NCI-H2029 treated with DMSO at 0.1 percent for 48 hours (cell line): ENCODE measurements at places on chromosomes 11 and 22.

- no peak for DNase-seq
Observed at GRCh38 chr11:58626934-58627483, 4.5 kb downstream of the CNTF start.

- no peak for DNase-seq
Observed at GRCh38 chr11:13260963-13261588, 16.5 kb upstream of the BMAL1 start.

DNA sequence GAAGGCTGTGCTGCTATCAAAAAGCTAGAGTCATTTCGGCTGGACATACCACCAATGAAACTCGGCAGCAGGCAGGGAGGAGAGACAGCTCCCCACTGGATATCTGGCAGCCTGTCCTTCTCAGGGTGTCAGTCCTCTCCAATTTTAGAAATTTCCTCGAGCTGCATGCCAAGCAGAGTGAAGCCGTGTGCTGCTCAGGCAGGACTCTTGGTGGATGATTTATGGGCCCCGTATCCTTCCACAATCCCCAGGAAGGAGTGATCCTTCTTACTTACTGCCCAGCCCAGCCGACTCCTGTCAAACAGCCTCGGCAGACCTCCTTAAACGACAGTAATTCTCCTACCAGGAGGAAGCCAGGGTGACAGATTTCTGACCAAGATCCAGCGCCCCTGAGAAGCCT, 410.4 kb downstream of the TENM4 start:
- DNase-seq: no peak

- no peak for DNase-seq
Observed at GRCh38 chr22:17234144-17234623, 14.9 kb upstream of the ADA2 start.

- no peak for DNase-seq
Observed at GRCh38 chr22:36689583-36689982, 14.0 kb downstream of the CACNG2 start.

- DNase-seq: no peak
Observed at GRCh38 chr11:45382133-45382878, 96.2 kb upstream of the SYT13 start.

GRCh38 chr11:131748151-131749050, 378.0 kb downstream of the NTM start:
- peak; percentile 0 for DNase-seq

DNA sequence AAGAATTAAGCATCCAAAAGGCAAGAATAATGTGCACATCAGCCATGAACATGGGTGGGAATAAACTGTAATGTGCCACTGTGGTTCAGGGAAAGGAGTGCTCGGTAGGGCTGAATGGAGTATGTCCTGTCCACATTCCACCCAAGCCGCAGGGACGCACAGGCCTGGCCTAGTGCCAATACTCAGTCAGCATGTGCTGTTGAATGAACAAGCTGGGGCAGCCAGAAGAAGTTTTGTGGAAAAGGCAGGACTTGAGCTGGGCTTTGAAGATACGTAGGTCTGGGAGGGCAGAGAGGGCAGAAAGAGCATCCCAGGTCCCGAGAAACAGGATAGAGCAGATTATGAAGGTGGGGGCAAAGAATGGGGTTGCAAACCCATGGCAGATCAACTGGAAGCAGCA, 60.0 kb upstream of the PLET1 start:
- DNase-seq: peak; percentile 48

DNA sequence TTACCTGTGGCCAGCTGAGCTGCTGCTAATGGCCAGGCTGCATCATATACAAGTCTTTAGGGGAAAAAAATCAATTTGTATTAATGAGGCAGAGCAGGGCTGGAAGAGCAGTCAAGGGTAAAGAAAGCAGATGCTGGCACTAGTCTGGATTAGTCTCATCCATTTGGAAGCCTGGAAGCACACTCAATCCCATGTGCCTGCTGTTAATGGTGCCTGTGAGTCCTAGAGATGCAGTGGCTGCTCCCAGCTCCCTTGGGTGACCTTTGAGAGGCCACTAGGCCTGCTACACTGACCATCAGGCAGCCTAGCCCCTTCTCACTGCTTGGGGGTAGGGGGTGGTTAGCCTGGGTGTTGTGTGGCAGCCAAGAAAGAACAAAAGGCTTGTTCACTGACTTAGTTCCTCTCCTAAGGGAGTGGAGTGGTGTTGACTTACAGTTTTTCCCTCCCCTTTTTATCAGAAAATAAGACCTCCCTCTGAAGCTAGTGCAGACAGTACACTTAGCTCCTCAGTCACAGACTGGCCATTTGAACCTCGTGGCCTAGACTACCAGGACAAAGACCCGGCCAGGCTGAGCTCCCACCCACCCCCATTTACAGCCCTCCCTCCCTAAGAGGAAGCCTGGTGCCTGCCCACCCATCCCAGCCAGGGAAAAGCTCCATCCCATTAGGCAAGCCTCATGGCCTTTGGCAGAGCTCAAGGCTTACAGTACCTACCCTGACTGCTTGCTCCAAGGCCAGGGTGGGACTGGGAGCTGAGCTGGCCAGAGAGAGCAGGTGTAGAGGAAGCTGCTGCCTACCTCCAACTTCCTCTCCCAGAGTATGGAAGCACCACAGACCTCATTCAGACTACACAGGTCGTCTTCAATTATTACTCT, 7.8 kb downstream of the PIK3IP1 start:
- no peak for DNase-seq

- DNase-seq: no peak
Observed at GRCh38 chr11:42502151-42502550, 809.6 kb upstream of the API5 start.

DNA sequence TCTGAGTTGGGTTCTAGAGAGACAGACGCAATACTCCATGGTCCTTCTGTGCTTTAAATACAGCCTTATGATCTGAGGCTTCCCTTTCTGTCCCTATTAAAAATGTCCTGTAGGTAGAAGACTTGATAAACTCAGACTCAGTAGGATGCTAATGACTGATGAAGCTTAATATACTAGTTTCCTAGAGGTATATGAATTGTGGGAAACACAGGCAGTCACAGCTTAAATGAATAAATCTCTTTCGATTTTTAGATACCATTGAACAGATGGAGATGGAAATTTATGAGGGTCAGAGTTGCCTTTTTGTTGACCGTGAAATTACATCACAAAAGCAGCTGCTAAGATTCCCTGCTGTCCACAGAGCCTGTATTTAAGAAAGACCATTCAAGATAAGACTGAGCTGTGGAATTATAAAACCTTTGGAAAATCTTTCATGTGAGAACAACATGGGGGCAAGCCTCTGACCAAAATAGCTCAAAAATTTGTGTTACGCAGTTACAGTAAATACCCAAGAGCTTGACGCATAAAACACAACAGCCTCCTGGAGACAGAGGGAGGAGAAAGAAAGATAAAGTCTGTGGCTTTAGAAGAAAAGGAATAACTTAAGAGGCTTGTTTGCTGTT, 172.3 kb downstream of the AASDHPPT start:
- DNase-seq: no peak

- DNase-seq: no peak
Observed at GRCh38 chr11:9645881-9646280, 18.0 kb upstream of the SWAP70 start.

DNA sequence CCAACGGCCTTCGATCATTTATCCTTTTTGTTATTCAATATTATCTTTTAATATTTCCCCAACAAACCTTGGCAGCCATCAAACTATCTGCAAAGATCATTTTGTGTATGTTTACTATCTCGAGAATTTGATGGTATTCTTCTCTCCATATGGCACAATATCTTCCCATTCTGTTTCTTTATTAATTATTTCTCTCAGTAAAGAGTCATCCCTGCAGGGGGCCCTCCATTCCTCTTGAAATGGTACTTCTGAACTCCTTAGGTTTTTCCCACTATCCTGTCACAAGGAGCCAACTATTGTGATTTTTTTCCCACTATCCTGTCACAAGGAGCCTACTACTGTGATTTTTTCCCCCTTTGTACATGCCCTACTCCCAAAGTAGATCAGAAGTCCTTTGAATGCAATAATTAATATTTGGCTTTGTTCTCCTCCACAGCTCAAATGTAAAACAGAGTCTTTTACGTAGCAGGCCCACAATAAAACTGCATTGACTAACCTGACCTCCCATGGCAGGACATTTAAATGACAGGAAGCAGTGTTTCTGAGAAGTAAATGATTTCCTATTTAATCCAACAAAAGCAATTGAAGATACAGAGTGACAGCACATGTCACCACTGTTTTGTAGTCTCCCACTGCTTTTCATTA, 43.3 kb downstream of the PDGFD start:
- DNase-seq: no peak

DNA sequence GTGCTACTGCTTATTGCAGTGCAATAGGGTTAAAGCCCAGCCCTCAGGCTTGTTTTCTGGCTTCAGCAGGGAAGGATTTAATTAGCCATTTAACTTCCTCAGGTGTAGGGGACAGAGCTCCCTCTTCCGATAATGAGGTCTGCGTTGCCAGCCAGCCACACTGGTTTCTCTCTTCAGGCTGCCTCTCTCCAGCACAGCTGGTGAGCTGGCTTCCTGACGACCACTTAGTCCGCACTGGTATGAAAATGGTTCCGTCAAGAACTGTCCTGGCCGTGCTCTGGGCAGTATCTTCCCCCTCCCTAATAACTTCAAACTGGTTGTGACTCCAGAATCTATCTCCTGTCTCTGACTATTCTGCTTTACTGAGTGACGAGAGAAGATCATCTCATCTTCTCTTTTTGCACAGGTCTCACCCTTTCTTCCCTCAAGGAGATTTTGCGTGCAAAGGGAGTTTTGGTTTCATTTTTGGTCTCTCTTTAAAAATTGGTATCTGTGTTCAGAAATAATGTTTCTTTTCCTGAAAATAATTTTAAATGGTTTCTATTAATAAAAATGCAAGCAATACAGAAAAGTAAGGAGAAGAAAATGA, 49.2 kb downstream of the CNTN5 start:
- DNase-seq: no peak
